DMS79 (cell line): ENCODE measurements at places on chromosomes 7 and 10.
A peak's percentile ranks its signal among the peaks of the same experiment; 100 is the strongest.

GRCh38 chr7:150382123-150382843, 3.2 kb downstream of the ZNF775 start:
- no peak for DNase-seq

GRCh38 chr10:51382181-51382580, 307.9 kb downstream of the PRKG1 start:
- DNase-seq, result no peak

GRCh38 chr7:106813705-106814305, 51.3 kb upstream of the PIK3CG start:
- DNase-seq, result no peak

DNA sequence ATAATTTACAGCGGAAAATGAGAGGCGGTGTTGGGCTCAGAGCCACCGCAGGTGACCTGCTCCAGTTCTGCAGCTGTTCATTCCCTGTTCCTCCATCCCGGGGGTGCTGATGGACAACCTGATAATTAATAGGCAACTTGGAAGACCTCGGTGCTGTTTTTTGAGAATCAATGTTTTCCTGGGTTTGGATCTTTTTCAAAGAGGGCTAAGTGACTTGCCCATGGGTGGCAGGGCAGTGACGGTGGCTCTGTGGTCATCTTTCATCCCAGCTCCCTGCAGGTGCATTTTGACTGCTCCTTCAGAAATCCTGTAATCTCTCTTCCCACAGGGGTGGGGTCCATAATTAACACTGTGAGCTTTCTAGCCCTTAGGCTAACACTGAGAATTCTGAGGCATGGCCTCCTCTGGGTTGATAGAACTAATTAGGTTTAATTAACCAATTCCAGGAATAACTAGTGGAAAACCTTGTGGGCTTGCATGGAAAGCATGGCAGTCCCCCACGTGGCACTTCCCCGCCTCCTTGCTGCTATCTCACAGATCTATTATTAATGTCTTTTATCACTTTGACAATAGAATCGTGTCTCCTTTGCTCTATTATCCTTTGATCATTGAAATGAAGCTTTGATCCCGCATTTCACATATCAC, 217.9 kb downstream of the GLRX3 start:
- DNase-seq, result peak; percentile 22

DNA sequence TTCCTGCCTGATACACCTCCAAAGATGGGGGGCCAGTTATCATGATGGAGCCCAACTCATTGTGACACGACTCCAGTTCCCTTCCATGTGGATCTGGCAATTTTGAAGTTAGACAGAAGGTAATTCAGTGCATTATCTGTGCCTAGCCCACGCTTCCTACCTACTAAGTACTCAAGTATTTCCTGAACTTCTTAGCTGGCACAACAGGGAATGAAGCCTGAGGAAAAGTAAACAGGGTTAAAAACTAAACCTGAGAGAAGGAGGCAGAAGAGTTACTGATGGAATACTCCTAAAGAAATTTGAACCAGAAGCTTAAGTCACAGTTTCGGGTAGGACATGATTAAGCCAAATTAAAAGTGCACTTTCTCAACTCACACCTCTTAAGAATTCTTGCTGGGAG, 1.1 kb upstream of the SEC31B start:
- DNase-seq, result no peak

- no peak for DNase-seq
Observed at GRCh38 chr7:11592699-11593098, 239.3 kb downstream of the THSD7A start.

- no peak for DNase-seq
Observed at GRCh38 chr10:125868372-125868975, 12.6 kb downstream of the DHX32 start.

- no peak for DNase-seq
Observed at GRCh38 chr10:3749600-3749999, 35.4 kb downstream of the KLF6 start.

DNA sequence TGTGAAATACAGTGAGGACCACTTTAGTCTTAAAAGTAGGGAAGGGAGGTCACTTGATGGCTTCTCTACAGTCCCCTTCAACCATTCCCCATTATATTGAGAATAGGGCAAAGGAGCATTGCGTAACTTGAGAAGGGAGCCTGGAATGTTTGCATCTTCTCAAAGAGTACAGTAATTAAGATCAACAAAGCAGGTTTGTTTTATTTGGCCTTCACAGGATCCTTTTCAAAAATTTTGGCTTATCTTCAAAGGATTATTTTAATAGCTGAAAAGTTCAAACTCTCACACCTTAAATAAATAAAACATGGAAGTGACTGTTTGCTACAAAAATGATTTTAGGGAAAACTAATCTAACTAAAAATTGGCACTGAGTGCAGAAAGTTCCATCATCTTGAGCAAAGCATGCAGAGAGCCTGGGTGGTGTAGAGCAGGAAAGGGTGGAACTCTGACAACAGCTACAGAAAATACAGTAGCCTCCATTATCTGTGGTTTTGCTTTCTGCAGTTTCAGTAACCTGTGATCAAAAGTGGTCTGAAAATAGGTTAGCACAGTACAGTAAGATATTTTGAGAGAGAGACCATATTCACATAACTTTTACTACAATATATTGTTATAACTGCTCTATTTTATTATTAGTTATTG, 214.0 kb downstream of the MDFIC start:
- no peak for DNase-seq

- no peak for DNase-seq
Observed at GRCh38 chr7:103521937-103522336, 75.9 kb upstream of the SLC26A5 start.

GRCh38 chr7:2698581-2699288, 10.7 kb downstream of the AMZ1 start:
- peak; percentile 91 for DNase-seq

DNA sequence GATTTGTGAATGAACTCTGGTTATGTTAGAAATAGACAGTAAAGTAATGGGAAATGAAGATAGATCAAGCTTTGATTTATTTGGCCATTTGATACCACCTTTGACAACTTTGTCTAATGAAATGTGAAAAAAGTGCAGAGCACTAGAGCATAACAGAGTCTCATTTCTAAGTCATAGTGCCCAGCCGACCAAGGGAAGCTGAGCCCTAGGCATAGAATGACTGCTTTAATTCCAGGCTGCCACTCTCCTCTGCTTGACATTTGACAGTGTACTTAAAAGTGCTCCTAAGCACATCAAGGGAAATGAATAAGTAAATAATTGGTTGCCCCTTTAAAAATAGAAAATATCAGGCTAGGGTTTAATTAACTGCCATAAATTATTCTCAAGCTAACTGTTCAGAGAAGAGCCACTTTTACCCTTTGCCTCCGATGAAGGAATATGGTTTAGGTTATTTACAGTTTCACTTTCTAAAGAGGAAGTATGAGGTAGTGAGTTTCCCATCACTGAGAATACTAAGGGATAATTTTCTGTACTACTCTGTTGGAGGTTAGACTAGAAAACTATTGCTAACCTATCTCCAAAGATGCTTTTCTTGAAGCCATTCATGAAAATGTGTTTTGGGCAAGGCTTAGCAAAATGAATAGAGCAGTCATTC, 591.6 kb downstream of the REEP3 start:
- no peak for DNase-seq

DNA sequence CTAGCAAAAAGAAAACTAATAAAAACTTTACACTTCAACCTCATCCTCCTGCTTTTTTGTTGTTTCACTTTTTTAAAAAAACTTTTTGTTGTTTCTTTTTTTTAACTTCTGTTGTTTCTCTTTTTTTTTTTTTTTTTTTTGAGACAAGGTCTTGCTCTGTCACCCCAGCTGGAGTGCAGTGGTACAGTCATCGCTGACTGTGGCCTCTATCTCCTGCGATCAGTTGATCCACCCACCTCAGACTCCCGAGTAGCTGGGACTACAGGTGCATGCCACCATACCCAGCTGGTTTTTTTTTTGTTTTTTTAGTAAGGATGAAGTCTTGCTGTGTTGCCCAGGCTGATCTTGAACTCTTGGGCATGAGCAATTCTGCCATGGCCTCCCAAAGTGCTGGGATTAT, 58.0 kb upstream of the HELLS start:
- DNase-seq, result no peak

GRCh38 chr7:149375234-149376008, 85.4 kb downstream of the ZNF777 start:
- no peak for DNase-seq

DNA sequence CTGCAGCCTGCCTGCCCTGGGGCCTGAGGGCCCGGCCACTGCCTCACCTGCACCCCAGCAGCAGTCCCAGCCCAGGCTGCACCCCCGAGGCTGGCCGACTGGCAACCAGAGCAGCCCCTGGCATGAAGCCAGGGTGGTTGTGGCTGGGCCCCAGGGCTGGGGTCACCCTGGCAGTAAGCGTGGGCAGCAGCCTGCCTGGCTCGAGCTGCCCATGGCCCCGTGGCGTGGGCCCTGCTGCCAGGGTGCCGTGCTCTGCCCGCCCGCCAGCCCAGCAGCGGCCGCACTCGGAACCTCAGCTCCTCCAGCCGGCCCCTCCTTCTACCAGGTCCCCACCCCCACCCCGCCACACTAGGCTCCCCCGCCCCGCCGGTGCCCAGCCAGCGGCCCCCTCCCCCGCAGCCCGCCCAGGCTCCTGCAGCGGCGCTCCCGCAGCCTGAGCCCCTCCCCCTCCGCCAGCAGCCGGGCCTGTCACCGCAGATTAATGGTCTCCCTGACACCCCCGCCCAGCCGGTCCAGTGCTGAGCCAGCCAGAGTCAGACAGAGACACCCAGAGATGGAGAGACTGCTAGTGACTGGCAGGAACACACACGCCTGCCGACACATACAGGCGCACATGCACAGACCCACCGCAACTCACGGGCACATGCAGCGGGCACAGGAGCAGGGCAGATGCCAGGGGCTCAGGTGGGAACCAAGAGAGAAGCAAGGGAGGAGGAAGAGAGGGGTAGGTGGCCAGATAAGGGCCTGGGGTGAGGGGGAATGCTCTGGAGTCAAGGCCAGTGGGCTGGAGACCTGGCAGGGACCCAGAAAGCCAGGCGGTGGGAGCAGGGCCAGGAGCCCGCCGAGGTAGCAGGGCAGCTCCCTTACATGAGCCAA, 22.4 kb downstream of the KCNH2 start:
- DNase-seq, result no peak

DNA sequence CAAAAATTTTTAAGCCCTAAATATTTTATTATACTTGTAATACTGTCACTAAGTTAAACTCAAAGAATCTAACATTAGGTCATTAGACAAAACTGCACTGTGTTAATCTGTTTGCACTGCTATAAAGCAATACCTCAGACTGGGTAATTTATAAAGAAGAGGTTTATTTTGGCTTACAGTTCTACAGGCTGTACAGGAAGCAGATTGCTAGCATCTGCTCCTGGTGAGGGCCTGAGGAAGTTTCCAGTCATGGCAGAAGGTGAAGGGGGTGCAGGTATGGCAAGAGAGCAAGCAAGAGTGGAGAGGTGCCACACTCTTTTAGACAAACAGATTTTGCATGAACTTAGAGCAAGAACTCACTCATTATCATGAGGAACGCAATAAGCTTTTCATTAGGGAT, 125.7 kb downstream of the IMMP2L start:
- no peak for DNase-seq

DNA sequence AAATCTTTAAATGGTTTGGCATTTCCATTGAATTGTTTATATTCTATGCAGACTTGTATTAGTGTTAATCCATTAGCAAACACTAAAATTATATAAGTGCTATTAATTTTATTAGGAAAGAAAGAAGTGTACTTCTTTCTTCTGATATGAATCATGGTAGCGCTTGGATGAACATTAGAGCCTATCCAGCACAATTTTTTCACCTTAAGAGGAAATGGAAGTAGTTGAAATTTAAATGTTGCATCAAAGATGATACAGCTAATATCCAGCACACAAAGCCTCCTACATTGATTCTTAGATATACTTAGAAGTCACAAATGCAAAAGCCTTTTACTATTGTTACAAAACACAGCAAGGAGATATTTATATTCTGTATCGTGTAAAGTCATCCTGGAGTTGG, 174.5 kb downstream of the AHR start:
- DNase-seq, result peak; percentile 90

DNA sequence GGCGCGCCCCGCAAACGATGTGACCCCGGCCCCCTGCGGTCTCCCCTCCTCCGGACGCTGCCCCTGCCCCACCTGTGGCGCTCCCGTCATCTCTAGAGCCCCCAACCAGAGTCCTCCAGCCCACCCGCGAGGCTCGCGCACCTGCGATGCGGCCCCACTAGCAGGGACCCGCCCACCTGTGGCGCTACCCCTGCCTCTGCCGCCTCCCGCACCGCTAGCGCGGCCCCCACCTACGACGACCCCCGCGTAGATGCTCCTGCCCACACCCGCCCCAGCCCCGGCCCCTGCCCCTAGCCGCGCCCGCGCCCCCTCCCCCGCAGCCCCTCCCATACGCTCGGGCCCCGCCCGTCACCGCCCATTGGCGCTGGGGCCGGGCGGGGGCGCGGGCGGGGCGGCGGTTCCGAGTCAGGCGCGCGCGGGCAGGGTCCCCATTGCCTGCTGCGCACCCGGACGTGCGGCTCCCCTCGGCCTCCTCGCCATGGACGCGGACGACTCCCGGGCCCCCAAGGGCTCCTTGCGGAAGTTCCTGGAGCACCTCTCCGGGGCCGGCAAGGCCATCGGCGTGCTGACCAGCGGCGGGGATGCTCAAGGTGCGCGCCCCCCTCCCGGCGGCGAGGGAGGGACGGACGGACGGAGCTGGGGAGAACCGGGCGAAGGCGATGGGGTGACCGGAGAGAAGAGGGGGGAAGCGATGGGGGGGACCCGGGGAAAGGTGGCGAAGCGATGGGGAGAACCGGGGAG, at the start of gene PFKP:
Gene PFKP, plus strand, starts transcription at position 431 of the 741 bp plus-strand sequence. Its CDS starts 48 bp downstream, at position 479.
- DNase-seq, result no peak

DNA sequence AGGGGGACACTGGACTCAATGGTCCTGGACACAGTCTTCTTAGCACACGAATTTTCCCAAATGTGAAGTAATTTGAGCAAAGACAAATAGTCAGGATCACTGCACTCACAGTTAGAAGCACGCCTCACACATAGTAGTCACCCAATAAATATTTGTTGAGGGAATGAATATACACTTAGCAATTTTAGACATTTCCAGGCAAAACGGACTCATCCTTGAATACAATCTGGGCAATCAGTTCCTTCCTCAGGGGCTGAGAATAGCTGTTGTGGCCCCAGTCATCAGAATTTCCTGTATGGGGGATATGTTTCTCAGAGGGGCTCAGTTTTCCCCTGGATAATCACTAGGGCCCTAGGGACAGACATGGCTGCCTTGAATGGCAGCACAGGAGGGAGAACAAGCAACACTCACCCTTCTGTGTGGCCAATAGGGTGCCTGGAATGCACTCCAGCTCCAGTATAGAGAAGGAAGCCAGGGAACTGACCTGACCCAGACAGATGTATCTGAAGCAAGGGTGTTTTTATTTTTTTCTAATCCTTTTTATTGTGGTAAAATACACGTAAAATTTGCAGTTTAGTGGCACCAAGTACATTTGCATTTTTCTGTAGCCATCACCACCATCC, 282.7 kb upstream of the ZNF32 start:
- DNase-seq, result no peak

GRCh38 chr7:128121711-128122530, 90.7 kb upstream of the LRRC4 start:
- no peak for DNase-seq

GRCh38 chr10:126421756-126422256, 33.5 kb upstream of the ADAM12 start:
- no peak for DNase-seq
